ENCODE measurements at places on chromosomes 4 and X.

- DNase-seq, result no peak
Observed at GRCh38 chr4:100968046-100968445, 379.3 kb downstream of the PPP3CA start.

GRCh38 chr4:139918591-139918990 is 235.4 kb downstream of the MAML3 start:
- no peak for DNase-seq

- no peak for DNase-seq
Observed at GRCh38 chrX:107724653-107725052, 50.9 kb downstream of the TSC22D3 start.

DNA sequence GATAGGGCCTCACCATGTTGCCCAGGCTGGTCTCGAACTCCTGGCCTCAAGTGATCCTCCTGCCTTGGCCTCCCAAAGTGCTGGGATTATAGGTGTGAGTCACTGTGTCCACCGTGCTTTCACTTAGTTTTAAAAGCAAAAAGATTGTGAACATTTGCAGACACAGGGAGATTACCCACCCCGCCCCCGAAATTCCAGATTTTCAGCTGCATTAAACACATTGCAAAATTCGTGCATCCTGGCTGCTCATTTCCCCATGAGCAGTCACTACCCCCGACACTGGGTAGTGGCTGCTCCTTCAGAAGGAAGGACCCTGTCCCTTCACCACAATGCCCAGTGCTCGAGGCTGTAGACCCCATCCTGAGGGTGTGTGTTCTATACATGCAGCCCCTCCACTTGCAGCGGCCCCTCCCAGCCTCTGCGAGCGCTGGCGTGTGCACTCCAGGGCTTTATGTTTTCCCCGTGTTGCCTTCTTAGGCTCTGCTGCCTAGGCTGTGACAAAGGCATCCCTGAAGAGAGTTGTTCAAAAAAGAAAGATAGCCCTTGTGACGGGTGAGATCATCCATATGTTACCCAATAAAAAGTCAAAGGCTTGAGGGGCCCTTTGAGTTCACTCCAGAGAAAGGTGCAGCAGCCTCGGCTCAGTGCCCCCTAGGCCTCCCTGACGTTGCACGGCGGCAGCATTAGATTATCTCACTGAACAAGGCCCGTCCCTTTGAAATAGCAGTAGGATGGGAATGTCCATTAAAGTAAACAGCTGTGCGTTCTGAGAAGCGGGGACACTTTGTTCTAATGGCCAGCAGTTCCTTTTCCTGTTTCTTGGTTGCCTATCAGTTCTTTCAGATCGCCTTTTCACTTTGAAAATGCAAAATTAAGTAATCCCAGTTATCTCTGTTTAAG is 71.6 kb downstream of the SHROOM2 start:
- no peak for DNase-seq

- no peak for DNase-seq
Observed at GRCh38 chr4:153113061-153113837, 91.0 kb upstream of the TRIM2 start.

GRCh38 chr4:14726441-14726840 is 275.8 kb upstream of the CPEB2 start:
- DNase-seq, result no peak

DNA sequence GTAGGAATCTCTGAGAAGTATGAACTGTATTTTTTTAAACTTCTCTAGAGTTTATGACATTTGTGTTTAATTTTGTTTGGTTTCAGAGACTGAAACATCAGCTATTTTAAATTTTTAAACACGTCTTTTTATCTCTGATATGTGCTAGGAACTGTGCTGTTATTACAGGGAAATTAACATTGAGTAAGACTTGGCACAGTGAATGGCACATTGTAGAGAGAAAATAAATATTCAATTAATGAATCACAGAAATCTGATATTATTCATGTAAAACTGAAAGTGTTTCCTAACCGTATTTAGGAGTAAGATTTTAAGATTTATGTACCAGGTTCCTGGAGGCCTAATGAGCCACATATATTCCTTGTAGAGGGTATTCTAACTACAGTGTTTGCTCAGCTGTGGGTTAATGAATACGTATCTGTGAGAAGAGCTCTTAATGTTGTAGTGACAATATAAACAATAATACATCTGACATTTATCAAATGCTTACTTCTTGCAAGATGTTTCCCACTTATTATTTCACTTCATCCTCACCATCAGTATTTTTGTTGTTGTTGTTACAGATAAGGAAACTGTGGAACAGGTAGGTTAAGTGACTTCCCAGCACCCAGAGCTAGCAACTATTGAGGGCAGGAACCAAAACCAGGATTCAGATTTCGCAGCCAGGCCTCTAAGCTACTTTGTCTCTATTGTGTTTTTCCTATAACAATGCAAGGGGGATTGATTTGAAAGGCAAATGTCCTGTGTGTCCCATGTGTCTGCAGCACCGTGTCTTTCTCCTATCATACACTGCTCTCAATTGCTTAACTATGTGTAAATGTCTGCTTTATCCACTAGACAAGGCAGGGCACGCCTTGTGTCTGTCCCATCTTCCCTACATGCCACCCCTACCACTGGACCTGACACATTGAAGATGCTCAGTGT is 121.1 kb upstream of the FAM9C start:
- DNase-seq, result no peak

DNA sequence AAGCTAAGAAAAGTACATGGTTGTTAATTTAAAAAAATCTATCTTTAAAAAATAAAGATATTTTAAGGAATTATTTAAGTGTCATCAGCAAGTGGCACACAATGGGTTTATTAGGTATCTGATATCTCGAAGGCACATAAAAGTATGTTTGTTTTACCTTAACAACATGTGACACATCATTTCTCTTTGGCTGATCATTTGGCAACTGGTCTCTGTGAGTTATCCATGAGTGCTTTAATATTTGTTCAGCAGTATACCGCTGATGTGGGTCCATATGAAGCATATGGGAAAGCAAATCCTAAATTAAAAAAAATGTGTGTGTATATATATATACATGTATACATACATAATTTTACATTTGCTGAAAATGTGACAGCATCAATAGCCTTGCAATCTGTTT is 123.2 kb downstream of the RPS6KA6 start:
- no peak for DNase-seq

- no peak for DNase-seq
Observed at GRCh38 chrX:9369802-9370291, 95.0 kb upstream of the TBL1X start.

DNA sequence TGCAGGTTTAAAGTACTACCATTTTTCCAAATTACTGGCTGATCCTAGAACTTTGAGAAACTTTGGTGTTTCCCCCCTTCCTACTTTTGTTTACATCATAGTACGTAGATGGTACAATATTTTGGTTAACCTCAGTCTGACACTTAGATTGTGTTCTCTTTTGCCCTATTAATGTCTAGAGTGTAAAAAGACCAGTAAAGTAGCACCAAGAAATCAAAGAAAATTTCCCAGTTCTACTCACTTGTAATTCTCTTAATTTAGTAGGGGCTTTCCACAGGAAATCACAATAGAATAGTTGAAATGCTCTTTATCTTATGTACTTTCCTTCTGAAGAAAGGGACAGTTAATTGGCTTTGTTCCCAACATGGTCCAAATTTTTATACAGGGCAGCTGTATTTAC is 51.6 kb downstream of the NFKB1 start:
- DNase-seq, result no peak

DNA sequence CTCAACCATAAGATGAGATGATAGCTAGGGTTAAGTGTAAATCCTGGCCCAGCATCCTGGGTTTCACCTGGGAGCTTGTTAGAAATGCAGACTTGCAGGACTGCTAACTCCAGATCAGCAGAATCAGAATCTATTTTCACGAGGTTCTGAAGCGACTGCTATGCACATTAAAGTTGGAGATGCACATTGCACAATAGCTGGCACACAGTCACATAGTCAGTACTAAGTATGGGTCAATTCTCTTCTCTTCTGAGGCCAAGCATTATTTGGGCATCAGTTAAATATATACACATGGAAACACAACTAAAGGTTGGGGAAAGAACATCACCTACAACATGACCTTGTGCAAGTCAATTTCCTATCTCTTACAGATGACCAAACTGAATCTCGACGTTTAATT is 155.1 kb upstream of the FGF13 start:
- no peak for DNase-seq

DNA sequence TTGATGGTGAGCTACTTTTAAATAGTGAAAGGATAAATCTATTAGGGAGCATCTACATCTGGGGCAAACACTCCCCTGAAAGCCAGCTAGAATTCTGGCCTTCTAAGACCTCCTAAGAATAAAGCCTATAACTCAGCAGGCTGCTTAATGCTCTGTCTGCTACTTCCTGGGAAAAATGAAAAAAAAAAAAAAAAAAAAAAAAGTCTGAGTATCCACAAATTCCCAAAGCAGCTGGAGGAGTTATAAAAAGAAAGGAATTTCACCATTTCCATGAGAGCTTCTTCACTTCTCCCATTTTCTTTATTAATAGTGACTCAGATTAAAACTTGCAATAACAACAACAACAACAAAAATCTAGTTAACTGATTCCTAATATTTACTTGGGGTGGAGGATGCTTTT is 511.2 kb downstream of the INPP4B start:
- no peak for DNase-seq

GRCh38 chr4:182895791-182896292 is 21.3 kb downstream of the DCTD start:
- no peak for DNase-seq

GRCh38 chr4:82519072-82519471 is 42.7 kb downstream of the TMEM150C start:
- no peak for DNase-seq

- DNase-seq, result no peak
Observed at GRCh38 chr4:184313702-184314659, 96.3 kb upstream of the ENPP6 start.

- no peak for DNase-seq
Observed at GRCh38 chr4:119233191-119233590, 20.7 kb downstream of the USP53 start.

GRCh38 chrX:149032449-149032848 is 472.7 kb downstream of the IDS start:
- DNase-seq, result no peak

DNA sequence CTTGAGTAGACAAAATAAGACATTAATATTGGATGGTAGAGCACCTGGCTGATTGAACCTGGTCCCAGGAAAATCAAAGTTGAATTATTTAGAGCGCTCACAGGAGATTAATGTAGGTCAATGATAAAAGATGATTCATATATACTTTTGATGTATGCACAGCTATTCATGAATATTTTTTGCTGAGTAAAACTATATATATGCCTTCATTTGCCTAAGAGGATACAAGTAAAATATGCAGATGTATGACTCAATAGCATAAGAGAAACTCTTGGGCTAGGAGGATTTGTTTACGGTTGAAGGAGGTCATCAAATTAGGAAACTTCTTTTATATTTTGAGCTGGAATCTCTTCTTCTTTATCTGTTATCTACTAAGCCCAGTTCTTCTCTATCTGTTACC is 202.7 kb upstream of the HS3ST1 start:
- no peak for DNase-seq

DNA sequence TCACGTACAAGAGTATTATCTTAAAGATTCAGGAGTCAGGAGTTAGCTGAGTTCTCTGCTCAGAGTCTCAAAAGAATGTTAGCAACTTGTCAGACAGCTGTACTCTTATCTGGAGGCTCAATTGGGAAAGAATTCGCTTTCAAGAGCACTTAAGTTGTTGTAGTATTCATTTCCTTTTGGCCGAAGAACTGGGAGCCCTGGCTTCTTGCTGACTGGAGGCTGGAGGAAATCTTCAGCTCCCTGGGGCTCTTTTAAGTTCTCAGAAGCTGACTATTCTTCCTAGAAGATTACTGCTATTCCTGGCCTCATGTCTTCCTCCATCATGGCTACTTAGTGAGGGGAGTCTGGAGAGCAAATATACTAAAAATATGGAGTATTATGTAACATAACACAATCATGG is 587.2 kb downstream of the EPHA5 start:
- DNase-seq, result no peak

DNA sequence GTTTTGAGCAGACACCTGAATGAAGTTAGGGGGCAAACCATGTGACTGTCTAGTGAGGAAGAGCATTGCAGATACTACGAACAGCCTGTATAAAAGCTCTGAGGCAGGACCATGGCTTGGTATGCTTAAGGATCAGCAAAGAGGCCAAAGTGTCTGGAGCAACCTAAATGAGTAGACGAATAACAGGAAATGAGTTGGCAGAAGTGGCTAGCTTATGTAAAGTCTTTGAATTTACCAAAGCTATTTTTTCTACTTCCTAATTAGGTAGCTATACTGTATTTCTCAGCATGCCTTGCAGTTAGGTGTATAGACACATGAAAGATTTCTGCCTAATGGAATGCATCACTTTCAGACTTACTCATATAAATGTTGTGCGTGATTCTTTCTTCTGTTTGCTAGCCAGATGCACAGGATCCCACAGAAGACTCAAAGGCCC is 9.3 kb upstream of the GPRIN3 start:
- DNase-seq, result no peak

DNA sequence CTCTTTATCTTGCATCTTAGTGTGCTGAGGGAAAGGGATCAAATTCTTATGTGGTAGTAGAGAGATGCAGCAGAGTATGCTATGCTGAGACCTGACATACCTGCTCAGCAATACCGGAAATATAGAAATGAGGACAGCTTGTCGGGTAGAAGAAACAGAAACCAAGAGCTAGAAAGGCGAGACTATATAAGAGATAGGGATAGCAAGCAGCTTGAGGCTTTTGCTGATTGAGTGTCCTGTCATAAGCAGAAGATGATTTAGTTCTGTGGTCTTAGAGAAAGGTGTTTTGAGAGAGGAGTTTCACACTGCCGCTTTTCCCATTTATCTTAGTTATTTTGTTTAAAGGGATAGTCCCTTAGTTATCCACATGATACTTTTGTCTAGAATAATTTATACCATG is 31.7 kb downstream of the USP9X start:
- DNase-seq, result no peak

DNA sequence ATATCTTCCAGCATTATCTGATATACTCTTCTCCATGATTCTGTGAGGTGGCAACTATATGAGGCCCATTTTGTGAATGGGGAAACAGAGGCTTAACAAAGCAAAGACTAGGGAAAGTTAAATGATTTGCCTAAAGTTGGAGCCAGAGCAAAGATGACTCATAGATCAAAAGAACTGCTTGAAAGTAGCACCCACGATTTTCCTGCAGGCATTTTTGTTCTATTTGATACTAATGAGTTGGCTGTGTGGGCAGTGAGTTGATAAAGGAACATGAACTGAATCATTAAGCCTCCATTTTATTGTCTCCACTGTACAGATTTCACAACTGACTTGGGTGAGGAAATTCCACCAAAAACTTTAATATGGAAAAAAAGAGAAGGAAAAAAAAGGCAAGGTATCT is 138.9 kb upstream of the IGFBP7 start:
- DNase-seq, result no peak

DNA sequence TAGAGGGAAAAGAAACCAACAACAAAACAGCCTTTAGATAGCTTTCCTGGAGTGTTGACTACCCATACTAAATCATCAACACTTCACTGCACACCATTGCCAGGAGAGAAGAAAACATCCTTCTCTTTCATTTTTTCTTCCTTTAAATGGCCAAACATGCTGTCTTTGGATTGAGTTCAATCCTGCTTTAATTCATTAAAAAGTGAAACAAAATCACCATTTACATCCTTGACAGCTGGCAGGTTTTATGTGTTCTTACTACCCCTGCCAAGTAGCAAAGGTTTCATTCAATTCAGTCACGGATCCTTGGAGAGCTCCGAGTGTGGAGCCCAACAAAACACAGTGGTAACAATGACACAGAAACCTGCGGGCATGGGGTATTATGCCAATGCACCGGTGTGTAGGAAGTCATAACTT is 568.3 kb downstream of the ANKRD50 start:
- DNase-seq, result no peak
